T follicular helper cell (primary cell): ENCODE measurements at places on chromosomes 7 and 10.

- DNase-seq: no peak
Measured at GRCh38 chr10:84140036-84140379, 699 bp downstream of the GHITM start.

DNA sequence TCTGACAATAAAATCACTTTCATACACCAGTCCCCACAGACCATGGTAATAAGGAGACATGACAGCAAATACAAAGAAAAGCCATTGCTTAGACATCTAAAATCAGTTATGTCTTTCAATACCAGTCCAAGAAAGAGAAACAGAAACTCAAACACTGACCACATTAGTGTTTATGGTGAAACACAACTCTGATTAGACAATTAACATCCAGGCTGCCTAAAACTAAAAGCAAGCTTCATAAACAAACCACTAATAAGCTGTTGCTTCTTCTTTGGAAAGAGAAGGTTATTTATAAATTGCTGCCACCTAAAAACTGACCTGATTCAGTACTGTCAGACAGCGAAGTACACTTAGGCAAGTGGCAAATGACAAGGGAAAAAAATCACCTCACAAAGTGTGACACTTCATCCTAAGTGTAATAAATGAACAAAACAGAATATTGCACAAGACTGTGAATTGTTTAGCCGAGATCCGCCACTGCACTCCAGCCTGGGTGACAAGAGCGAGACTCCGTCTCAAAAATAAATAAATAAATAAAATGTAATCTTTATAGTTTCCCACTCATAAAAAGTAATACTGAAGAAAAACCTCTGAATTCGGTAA, 277.4 kb downstream of the PARD3 start:
- no peak for DNase-seq

DNA sequence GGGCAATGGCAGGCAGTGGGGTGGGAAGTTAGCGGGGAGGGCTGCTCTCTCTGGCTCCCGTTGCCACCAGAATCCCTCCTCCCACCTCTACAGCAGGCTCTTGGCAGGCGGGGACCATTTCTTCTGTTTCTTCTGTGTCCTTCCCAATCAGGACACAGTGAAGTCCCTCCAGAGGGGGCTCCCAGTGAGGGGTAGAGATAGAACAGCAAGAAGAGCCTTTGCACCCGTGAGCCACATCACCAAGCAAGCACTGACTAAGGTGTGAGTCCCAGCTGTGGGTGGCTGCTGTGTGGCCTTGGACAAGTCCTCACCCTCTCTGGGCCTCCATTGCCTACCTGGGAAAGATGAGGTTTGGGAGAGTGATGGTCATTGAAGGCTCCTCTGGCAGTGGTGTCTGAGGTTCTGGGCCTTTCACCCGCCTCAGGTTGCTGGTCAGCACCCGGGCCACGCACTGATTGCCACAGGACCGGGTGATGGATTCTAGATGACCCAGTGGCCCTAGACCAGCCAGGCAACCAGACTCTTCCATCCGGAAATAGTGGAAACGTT, 26.0 kb upstream of the PCBD1 start:
- no peak for DNase-seq

- no peak for DNase-seq
Measured at GRCh38 chr7:151273651-151274390, 25.3 kb upstream of the SMARCD3 start.

DNA sequence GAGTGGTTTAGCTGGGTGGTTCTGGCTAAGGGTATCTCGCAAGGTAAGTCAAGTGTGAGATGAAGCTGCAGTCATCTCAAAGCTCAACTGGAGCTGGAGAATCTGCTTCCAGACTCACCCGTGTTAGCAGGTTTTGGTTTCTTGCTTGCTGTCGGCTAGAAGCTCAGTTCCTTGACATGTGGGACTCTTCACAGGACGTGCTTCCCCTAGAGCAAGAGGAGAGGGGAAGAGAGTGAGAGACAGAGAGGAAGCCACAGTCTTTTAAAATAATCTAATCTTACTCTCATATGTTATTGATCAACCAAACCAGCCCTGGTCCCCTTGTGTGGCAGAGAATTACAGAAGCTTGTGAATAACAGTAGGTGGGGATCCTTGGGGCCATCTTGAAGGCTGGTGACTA, 199.5 kb downstream of the REEP3 start:
- no peak for DNase-seq

- no peak for DNase-seq
Measured at GRCh38 chr7:48876087-48876486, 48.3 kb upstream of the CDC14C start.

DNA sequence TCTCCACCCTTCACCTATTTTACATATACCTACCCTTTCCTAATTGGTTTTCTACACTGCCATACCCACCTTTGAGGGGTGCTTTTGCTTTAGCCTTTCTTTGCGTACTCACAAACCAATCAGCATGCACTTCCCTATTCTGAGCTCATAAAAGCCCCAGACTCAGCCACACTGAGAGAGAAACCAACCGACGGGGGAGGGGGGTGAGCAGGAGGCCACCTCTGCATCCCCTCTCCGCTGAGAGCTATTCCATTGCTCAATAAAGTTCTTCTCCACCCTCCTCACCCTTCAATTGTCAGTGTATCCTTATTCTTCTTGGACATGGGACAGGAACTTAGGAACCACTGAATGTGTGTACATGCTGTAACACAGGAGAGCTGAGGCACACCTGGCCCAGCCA, 9.0 kb upstream of the FKBP9 start:
- no peak for DNase-seq

DNA sequence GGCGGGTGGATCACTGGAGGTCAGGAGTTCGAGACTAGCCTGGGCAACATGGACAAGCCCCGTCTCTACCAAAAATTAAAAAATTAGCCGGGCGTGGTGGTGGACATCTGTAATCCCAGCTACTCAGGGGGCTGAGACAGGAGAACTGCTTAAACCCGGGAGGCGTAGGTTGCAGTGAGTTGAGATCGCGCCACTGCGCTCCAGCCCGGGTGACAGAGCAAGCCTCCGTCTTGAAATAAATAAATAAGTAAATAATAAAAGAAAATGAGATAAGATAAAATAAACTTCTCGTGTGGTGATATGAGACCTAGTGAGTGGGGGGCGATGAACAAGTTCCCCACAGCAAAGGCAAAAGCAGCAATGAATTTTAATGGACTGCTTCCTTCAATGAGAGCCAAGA, 33.6 kb upstream of the LMTK2 start:
- no peak for DNase-seq

DNA sequence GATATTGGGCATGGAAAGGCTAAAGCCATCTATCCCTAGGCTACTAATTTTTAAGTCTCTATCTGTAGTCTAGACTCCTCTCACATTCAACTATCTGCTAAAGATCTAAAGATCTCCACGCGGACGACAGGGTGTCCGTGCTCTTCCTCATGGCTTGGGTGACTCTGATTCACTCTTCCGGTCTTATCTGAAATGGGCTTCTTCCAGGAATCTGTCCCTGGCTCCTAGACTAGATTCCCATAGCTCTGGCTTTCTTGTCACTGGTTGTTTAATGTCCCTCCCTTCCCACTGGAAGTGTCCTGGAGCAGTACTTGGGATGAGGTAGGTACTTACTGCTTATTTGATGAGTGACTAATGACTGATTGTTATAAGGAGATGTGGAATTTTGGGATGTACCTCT, 62.0 kb upstream of the PODXL start:
- DNase-seq: no peak

DNA sequence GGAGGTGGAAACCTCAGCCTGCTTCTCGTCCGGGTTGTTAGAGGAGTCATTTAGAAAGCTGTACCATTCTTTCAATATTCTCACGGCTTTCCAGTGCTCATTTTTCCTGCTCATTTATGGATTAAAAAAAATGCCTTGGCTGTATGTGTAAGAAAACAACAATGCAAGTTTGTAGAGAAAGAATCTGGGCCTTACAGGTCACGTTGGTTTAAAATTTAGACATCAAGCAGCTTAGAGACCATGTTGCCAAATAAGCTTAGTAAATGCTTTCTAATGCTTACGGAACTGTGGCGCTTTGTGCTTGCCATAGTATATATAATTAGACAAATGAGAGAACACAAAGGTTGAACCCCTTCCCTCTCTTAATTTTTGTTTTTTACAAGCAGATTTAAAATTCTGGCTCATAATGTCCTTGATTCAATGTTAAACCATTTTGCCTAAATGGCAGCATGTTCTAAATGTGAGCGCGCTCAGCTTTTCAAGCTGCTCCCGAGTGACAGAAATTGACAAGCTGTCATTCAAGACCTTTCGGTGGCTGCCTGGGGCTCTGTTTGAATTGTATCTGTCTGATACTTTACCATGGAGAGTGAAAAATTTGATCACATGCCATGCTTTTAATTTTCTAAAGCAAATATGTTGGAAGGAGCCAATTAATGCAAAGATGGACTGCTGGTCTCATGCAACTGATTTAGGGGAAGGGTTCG, 1.1 kb downstream of the ARMS2 start:
- DNase-seq: no peak

DNA sequence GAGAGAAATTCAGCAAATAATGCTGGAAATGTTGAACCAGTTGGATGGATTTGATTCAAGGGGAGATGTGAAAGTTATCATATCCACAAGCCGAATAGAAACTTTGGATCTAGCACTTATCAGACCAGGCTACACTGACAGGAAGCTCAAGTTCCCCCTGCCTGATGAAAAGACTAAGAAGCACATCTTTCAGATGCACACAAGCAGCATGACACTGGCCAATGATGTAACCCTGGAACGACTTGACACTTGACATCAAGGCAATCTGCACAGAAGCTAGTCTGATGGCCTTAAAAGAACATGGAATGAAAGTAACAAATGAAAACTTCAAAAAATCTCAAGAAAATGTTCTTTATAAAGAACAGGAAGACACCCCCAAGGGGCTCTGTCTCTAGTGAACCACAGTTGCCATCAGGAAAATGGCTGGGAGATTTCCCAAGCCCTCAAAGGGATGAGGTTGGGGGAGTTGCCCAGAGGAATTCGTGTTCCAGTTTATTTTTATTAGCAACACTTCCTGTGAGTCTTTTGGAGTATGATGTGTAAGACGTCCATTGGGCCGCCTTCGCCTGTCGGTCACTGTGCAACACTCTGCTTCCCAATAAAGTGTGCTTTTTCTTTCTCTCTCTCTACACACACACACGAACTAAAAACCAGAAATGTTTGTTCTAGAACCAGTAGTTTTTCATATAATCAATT, 200.0 kb downstream of the HIBADH start:
- no peak for DNase-seq

DNA sequence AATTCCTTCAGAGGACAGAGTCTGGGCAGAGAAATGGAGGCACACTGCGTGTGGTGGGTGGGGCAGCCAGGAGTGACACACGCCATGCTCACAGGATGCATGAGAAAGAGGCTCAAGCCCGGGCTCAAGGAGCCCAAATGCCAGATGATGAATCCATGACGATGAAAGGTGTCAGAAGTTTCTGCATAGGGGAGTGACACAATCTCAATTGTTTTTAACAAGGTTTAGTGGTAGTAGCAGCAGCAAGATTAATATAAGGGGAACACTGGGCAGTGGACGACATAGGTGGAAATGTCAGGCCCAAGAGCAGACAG, 126.1 kb downstream of the TNS3 start:
- DNase-seq: no peak
